Activated CD8-positive, alpha-beta memory T cell treated with anti-CD3 and anti-CD28 coated beads, Interleukin-2, amount 10 ng/mL, durations not matched to agents 7 days and 5 days (primary cell): ENCODE measurements at places on chromosomes 2 and 18. TPM values are rescaled to one million over a fixed set of nuclear protein-coding genes. Genes with fewer than 3 reads are reported as not detected.

- H3K4me1 ChIP-seq = no peaks in the 10 kb centered on the region
- no peak overlapping the region for H3K4me3 ChIP-seq
- H3K27ac ChIP-seq = no peak overlapping the region
- H3K27me3 ChIP-seq = no peaks in the 10 kb centered on the region
Measured at GRCh38 chr2:212228743-212229171, 309.8 kb downstream of the ERBB4 start.

GRCh38 chr2:98012561-98012991, 16.8 kb upstream of the TMEM131 start:
- H3K4me3 ChIP-seq = no peak overlapping the region
- H3K27me3 ChIP-seq = peaks cover 2% of the 10 kb centered on the region
- H3K4me1 ChIP-seq = peaks cover 32% of the 10 kb centered on the region

- peaks cover 10% of the 10 kb centered on the region for H3K4me1 ChIP-seq
- H3K27me3 ChIP-seq = peaks cover 20% of the 10 kb centered on the region
- DNase-seq = no peak
- H3K27ac ChIP-seq = no peak overlapping the region
- H3K4me3 ChIP-seq = no peak overlapping the region
- no peaks in the 10 kb centered on the region for H3K36me3 ChIP-seq
Measured at GRCh38 chr2:37189452-37190153, 1.1 kb upstream of the SULT6B1 start.

The DUSP19 gene
- 1.8 TPM for total RNA-seq

DNA sequence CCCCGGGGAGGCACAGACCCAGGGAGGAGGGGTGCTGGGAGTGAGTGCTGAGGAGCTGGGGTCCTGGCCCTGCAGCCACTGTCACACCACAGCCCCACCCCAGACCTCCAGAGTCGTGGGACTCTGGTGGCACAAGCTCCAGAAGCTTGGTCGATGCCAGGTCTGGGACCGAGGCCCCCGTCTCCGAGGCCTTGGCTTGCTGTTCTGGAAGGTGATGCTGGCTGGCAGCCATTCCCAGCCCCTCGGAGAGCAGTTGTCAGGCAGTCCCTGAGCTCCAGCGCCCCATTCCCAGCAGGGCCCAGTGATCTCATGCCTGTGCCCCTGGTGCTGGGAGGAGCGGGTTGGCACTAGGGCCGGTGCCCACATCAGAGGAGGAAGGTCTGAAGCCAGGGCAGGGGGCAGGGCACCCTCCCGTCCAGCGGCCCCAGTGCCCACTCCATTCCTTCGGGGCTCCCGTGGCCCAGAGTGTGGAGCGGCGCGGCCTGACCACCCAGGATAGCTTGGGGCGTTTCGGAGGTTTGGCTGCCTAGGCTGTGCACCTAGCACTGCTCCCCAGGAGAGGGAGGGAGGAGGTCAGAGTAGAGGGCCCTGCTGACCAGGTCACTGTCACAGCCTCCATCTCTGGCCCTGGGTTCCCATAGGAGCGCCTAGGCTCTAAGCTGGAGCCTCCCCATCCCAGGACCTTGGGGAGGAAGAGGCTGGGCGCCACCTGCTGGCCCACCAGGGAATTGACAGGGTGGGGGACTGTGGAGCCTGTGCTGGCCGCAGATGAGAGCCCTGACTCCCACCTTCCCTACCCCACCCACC, 16.8 kb upstream of the ALPI start:
- no peak overlapping the region for H3K4me3 ChIP-seq
- H3K36me3 ChIP-seq = no peaks in the 10 kb centered on the region
- H3K27me3 ChIP-seq = no peaks in the 10 kb centered on the region
- peaks cover 10% of the 10 kb centered on the region for H3K4me1 ChIP-seq

DNA sequence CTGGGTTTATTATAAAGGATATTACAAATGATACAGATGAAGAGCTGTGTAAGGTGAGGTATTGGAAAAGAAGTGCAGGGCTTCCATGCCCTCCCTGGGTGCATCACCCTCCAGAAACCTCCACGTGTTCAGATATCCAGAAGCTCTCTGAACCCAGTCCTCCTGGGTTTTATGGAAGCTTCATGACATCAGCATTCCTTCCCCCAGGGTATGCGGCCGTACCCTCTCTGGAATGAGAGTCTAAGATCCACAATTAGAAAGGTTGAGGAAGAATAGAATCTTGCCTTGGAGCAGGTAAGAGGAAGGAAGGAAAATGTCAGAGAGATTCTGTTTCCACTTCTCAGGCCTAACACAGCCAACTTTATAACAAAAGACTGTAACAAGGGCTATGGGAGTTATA, 208.2 kb upstream of the DCC start:
- no peak overlapping the region for H3K27ac ChIP-seq
- DNase-seq = no peak
- no peaks in the 10 kb centered on the region for H3K36me3 ChIP-seq
- no peaks in the 10 kb centered on the region for H3K27me3 ChIP-seq
- H3K4me3 ChIP-seq = no peak overlapping the region

GRCh38 chr2:1972948-1973347, 228.6 kb upstream of the PXDN start:
- H3K4me3 ChIP-seq = no peak overlapping the region
- H3K27ac ChIP-seq = no peak overlapping the region
- H3K4me1 ChIP-seq = no peaks in the 10 kb centered on the region

DNA sequence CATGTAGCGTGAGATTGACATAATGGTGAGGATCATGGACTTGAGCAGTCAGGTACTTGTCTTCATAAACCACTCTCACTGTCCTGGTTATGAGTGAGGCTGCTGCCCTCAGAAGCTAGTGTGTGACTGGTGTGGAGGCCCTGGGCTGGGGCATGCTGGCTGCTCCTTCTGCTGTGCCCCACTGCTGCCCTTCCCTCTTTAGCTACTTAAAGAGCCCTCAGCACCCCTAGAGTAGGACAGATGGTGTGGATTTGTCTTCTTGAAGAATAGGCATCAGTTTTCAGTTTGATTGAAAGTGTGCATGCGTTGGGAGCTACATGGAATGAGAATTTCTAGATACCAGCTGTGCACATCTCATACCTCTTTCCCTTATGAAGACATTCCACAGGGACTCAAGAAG, 15.4 kb downstream of the CPLX4 start:
- no peak for DNase-seq
- no peak overlapping the region for H3K4me3 ChIP-seq
- peaks cover 54% of the 10 kb centered on the region for H3K27me3 ChIP-seq
- H3K4me1 ChIP-seq = peaks cover 8% of the 10 kb centered on the region

DNA sequence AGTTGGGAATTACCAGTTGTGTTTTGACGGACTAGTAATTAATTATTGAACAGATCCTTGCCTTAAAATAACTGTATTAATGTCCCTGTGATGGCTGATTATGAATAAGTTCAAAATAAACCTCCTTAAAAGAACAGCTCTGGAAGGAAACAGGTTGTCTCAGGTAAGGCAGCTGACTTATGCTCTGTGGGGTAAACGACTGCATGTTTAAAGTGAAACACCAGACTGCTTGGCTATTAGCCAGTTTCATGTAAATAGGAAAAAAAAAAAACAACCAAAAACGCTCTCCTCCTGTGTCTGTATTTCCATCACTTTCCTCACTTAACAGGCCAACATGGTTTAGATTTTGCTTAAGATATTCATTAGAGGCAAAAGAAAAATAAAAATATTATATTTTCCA, 243.6 kb downstream of the TMEM182 start:
- no peak overlapping the region for H3K27ac ChIP-seq
- DNase-seq = no peak
- no peaks in the 10 kb centered on the region for H3K27me3 ChIP-seq
- no peaks in the 10 kb centered on the region for H3K36me3 ChIP-seq

DNA sequence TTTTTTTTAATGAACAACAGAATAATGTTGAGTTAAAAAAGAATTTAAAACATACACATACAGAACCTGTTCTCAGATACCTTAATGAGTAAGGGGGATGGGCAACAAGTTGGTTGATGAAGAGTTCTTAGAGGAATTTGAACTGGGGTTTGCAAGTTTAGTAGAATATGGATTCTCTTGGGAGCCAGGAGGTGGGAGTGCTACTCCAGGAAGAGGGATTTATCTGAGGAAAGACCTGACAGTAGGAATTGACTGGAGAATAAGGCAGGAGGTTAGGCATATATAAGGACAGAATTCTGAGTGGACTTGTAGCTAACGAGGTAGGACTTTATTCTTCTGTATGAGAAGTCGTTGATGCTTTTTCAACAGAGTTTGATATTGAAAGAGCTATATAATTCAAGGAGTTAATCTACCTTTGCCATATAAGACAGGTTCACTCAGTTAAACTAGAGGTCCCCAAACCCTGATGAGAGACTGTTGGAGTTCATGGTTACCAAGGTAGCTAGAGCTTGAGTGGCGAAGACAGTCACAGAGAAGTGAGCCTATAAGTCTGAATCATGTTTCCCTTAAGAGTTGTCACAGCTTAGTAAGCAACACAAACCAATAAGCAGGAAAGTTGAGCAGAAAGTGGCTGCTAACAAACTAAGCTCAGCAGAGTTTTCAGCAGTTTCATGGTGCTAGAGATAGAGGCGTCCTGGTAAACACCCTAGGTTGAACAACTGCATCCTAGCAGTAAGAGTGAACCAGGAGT, 88.2 kb downstream of the NCOA1 start:
- no peak for DNase-seq
- peaks cover 20% of the 10 kb centered on the region for H3K36me3 ChIP-seq
- no peaks in the 10 kb centered on the region for H3K27me3 ChIP-seq
- H3K4me3 ChIP-seq = no peak overlapping the region
- peak overlapping the region; percentile 21 for H3K27ac ChIP-seq

- no peak overlapping the region for H3K4me3 ChIP-seq
- H3K27me3 ChIP-seq = no peaks in the 10 kb centered on the region
- H3K36me3 ChIP-seq = peaks cover 54% of the 10 kb centered on the region
Measured at GRCh38 chr2:127985026-127985734, 42.7 kb downstream of the SAP130 start.

The MTCL1 gene
- 0.59 TPM for total RNA-seq

DNA sequence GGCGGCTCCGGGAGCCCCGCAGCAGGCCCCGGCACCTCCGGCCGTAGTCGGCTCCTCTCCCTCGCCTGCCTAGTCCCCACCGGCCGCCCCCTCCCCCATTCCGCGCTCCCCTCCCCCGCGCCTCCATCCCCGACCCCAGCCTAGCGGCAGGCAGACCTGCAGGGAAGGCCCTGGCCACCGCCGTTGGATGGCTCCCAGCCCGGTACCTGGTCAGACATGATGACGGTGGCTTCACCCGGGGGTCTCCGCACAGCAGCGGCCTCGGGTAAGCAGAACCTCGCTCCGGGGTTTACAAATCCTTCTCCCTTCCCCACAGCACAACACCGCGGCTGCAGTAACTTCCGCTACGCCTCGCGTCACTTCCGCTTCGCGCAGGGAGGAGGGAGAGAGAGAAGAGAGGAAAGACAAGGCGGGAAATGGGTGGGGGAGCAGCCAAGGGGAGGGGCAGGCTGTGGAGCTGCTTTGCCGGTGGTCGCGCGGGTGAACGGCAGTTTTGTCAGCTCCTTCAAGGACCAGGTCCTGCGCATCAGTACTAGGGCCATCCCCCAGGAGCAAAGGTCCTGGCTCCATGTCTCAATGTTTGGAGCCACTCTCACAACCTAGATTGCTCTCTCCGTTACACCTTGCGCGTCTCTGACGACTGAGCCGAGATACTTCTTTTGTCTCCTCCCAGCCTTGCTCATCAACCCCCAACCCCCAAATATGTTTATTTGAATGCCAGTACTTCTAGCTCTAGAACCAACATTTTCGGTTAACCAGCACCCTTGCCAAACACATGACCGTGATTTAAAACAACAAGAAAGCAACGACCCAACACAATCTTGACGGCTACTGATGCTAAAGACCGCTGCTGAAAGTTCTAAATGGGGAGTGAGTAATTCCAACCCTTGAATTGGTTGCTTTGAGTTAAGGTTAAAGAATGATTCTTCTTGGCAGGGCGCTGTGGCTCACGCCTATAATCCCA, at the start of gene SUMO1:
Gene SUMO1, minus strand, starts transcription at position 364 of the 964 bp plus-strand sequence. Its CDS starts 146 bp downstream, at position 218.
- H3K36me3 ChIP-seq = peaks cover 7% of the 10 kb centered on the region
- peaks cover 4% of the 10 kb centered on the region for H3K27me3 ChIP-seq
- DNase-seq = peak; percentile 96
- peaks cover 30% of the 10 kb centered on the region for H3K4me1 ChIP-seq
- H3K4me3 ChIP-seq = peak within 1 kb of the TSS; percentile 97
- peak within 1 kb of the TSS; percentile 98 for H3K27ac ChIP-seq

- DNase-seq = no peak
- H3K4me3 ChIP-seq = no peak overlapping the region
- no peak overlapping the region for H3K27ac ChIP-seq
- H3K4me1 ChIP-seq = no peaks in the 10 kb centered on the region
- no peaks in the 10 kb centered on the region for H3K27me3 ChIP-seq
Measured at GRCh38 chr2:150332383-150332782, 155.1 kb downstream of the RND3 start.

GRCh38 chr2:169659320-169659719, 34.9 kb downstream of the CFAP210 start:
- H3K4me3 ChIP-seq = no peak overlapping the region
- no peak overlapping the region for H3K27ac ChIP-seq
- H3K4me1 ChIP-seq = peaks cover 4% of the 10 kb centered on the region
- no peak for DNase-seq
- no peaks in the 10 kb centered on the region for H3K36me3 ChIP-seq

- DNase-seq = no peak
- H3K27ac ChIP-seq = no peak overlapping the region
- H3K4me1 ChIP-seq = no peaks in the 10 kb centered on the region
- H3K27me3 ChIP-seq = peaks cover 63% of the 10 kb centered on the region
Measured at GRCh38 chr2:181649436-181649979, 7.4 kb downstream of the CERKL start.

GRCh38 chr2:108575132-108575966, 41.1 kb downstream of the LIMS1 start:
- H3K36me3 ChIP-seq = no peaks in the 10 kb centered on the region
- H3K27me3 ChIP-seq = no peaks in the 10 kb centered on the region
- H3K4me3 ChIP-seq = no peak overlapping the region
- no peak for DNase-seq
- H3K4me1 ChIP-seq = peaks cover 16% of the 10 kb centered on the region

The SH3BP4 gene
- 0.12 TPM for total RNA-seq

The GALR1 gene
- total RNA-seq = not detected

DNA sequence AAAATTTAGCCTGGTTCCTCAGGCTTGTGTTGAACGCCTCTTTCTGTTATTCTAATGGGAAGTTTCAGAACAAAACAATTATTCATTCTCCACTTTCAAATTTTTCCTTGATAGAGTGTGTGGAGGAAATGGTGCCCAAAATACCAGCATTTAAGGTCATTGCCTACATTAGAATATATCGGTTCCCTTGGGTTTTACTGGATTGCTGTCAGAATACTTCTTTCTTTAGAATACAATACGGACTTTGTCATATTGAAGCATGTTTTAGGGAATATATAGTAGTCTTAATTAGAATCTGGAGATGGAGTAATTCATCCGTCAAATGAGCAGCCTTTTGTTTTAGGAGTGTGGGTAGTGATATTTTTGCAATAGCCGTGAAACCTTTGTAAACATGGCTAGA, 13.3 kb downstream of the LIMS1 start:
- H3K36me3 ChIP-seq = peaks cover 12% of the 10 kb centered on the region
- no peak overlapping the region for H3K4me3 ChIP-seq
- no peaks in the 10 kb centered on the region for H3K4me1 ChIP-seq
- no peak overlapping the region for H3K27ac ChIP-seq

The CYS1 gene
- total RNA-seq = not detected

- H3K4me1 ChIP-seq = no peaks in the 10 kb centered on the region
- H3K27me3 ChIP-seq = no peaks in the 10 kb centered on the region
- H3K36me3 ChIP-seq = no peaks in the 10 kb centered on the region
Measured at GRCh38 chr2:183630964-183631363, 506.7 kb downstream of the NUP35 start.

- H3K4me3 ChIP-seq = no peak overlapping the region
- no peak overlapping the region for H3K27ac ChIP-seq
- no peaks in the 10 kb centered on the region for H3K36me3 ChIP-seq
- H3K4me1 ChIP-seq = no peaks in the 10 kb centered on the region
Measured at GRCh38 chr2:160139350-160139749, 60.7 kb downstream of the ITGB6 start.
